Activated CD8-positive, alpha-beta T cell treated with anti-CD3 and anti-CD28 coated beads for 36 hours (primary cell): ENCODE measurements at places on chromosomes 5 and 9. TPM values are rescaled to one million over a fixed set of nuclear protein-coding genes. Genes with fewer than 3 reads are reported as not detected.
A peak's percentile ranks its signal among the peaks of the same experiment; 100 is the strongest.

GRCh38 chr9:125497478-125497877, 209.5 kb downstream of the MAPKAP1 start:
- H3K27me3 ChIP-seq: no peaks in the 10 kb centered on the region
- no peak overlapping the region for H3K27ac ChIP-seq
- no peak for DNase-seq
- peaks cover 9% of the 10 kb centered on the region for H3K4me1 ChIP-seq
- H3K36me3 ChIP-seq: no peaks in the 10 kb centered on the region
- H3K4me3 ChIP-seq: no peak overlapping the region

- H3K27me3 ChIP-seq: peaks cover under 1% of the 10 kb centered on the region
- no peaks in the 10 kb centered on the region for H3K36me3 ChIP-seq
- H3K4me1 ChIP-seq: peaks cover 36% of the 10 kb centered on the region
- DNase-seq: peak; percentile 83
Observed at GRCh38 chr5:132500931-132501628, 10.5 kb upstream of the IRF1 start.

GRCh38 chr5:79420248-79420647, 93.7 kb downstream of the HOMER1 start:
- no peaks in the 10 kb centered on the region for H3K27me3 ChIP-seq
- DNase-seq: no peak
- H3K36me3 ChIP-seq: peaks cover 6% of the 10 kb centered on the region
- H3K27ac ChIP-seq: no peak overlapping the region
- H3K4me3 ChIP-seq: no peak overlapping the region

DNA sequence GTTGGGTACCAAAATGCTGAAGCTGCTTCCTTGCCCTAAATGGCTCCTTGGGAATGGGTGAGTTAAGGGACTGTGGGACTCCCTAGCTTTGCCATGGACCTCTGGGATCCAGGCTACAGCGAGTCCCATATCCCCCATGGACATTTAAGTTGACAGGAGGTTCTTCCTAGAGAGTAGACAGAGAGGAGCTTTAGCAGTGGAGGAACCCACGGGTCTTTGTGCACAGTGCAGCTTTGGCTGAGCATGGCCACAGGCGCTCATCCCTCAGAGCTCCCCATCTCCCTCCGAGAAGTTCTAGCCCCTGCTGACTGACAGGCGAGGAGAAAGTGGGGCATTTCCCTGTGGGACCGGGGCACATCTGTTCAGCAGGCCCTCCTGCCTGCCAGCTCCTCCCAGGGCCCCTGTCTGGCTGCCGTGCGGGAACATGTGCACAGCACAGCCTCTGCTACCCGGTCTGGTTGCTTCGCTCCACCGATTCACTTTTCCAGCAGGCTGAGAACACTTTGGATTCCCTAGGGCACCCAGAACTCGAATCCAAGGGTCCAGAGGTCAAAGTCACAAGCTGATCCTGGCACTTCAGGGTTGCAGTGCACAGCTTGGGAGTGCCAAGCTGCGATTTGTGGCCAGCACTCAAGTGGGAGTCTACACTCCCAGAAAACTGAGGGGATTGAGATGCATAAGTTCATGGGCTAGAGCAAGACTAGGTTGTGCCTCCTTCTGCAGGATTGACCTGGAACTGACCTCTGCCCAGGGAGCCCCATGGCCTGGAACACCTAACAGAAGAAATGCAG, 40.6 kb upstream of the DMRTA1 start:
- no peaks in the 10 kb centered on the region for H3K36me3 ChIP-seq
- no peak overlapping the region for H3K27ac ChIP-seq
- H3K27me3 ChIP-seq: peaks cover 3% of the 10 kb centered on the region
- H3K4me1 ChIP-seq: no peaks in the 10 kb centered on the region
- H3K4me3 ChIP-seq: no peak overlapping the region
- no peak for DNase-seq

- no peaks in the 10 kb centered on the region for H3K4me1 ChIP-seq
- H3K27me3 ChIP-seq: peaks cover 7% of the 10 kb centered on the region
- H3K4me3 ChIP-seq: no peak overlapping the region
- DNase-seq: no peak
- H3K27ac ChIP-seq: no peak overlapping the region
- H3K36me3 ChIP-seq: no peaks in the 10 kb centered on the region
Observed at GRCh38 chr5:42545038-42545437, 121.8 kb downstream of the GHR start.

- no peaks in the 10 kb centered on the region for H3K27me3 ChIP-seq
- no peak overlapping the region for H3K4me3 ChIP-seq
- no peak overlapping the region for H3K27ac ChIP-seq
- no peaks in the 10 kb centered on the region for H3K4me1 ChIP-seq
Observed at GRCh38 chr9:86491468-86492266, 137.5 kb upstream of the TUT7 start.

DNA sequence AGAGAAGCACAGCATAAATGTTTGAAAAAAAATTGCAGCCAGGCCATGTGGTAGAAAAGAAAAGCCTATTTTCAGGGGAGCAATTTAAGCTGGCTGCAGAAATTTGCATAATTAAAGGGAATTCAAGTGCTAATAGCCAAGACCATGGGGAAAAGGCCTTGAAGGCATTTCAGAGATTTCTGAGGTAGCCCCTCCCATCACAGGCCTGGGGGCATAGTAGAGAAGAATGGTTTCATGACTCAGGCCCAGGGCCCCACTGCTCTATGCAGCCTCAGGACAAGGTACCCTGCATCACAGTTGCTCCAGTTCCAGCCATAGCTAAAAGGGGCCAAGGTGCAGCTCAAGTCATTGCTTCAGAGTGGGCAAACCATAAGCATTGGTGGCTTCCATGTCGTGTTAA, 1416.0 kb downstream of the EFNA5 start:
- H3K27me3 ChIP-seq: no peaks in the 10 kb centered on the region
- DNase-seq: no peak
- no peaks in the 10 kb centered on the region for H3K4me1 ChIP-seq

- no peaks in the 10 kb centered on the region for H3K36me3 ChIP-seq
- peaks cover 5% of the 10 kb centered on the region for H3K4me1 ChIP-seq
- H3K4me3 ChIP-seq: no peak overlapping the region
- H3K27me3 ChIP-seq: no peaks in the 10 kb centered on the region
- no peak for DNase-seq
Observed at GRCh38 chr9:121398374-121398773, 28.3 kb upstream of the STOM start.

ABO gene
- not detected for total RNA-seq

PCDHGC3 gene
- not detected for total RNA-seq

IFNA6 gene
- total RNA-seq: not detected

CCL28 gene
- total RNA-seq: 12.4 TPM

ETF1 gene
- total RNA-seq: 154 TPM

MYOZ3 gene
- total RNA-seq: 0.11 TPM
